Activated CD4-positive, CD25-positive, alpha-beta regulatory T cell treated with anti-CD3 and anti-CD28 coated beads, Interleukin-2, amount 50 U/mL, for 72 hours (primary cell): ENCODE measurements at places on chromosomes 12 and 14.

DNA sequence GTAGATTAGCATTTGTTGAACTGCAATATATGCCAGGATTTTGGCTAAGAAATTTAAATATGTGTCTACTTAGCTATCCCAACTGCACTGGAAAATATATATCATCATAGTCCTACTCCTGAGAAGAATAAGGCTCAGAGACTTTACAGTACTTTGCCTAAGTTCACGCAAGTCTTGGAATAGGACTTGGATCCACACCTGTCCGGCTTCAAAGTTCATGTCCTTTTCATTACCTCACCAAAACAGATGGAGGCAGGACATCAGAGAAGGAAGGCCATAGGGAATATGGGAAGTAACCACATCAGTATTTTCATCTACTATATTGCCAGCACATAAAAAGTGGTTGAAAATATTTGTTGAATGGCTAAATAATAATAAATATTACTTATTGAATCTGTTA, 358.5 kb downstream of the PRKD1 start:
- no peak for DNase-seq

- no peak for DNase-seq
Measured at GRCh38 chr14:64060648-64061096, 207.9 kb downstream of the SYNE2 start.

GRCh38 chr12:89863968-89864367, 155.3 kb upstream of the ATP2B1 start:
- DNase-seq = no peak

DNA sequence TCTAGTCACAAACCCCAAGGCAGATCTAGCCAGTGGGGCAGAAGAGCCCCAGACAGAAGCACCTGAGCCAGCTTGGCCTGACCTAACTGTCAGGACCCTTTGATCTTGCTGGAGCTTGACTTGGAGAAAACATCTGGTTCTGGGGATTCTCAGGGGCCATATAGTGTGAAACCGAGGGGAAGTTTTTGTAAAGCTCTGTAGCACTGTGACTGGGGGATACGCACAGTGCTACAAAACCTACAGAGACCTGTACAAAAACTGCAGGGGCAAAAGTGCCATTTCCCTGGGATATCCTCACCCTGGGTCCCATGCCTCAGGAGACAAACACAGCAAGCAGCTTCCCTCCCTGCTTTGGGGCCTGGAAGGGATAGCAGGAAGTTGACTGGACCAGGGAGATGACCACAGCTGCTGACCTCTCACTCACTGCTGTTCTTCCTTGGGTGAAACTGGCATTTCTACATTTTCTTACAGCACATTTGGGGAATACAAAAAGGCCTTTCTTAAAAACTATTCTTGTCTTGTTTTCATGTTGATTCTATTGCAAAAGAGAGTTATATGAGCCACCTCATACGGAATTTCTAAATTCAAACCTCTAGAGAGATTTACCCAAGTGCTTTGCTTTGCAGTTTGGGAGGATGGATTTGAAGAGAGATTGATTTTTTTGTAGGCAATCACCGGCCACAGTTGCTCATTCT, 140.0 kb downstream of the DAD1 start:
- no peak for DNase-seq

DNA sequence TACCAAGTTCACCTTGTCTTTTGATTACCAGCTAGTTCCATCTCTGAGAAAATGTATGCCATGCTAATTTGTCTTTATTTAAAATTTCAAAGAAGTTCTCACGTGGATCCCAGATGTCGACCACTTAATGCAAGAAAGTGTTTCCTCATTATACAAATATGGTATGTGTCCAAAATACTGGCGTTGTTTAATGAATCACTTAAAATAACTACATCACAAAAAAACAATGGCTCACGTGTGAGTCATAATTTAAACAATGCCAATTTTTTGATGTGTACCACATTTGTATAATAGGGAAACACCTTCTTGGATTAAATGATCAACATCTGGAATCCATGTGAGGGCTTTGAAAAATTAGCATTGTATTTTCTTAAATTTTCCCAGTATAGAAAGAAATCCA, 40.8 kb downstream of the DBX2 start:
- no peak for DNase-seq

DNA sequence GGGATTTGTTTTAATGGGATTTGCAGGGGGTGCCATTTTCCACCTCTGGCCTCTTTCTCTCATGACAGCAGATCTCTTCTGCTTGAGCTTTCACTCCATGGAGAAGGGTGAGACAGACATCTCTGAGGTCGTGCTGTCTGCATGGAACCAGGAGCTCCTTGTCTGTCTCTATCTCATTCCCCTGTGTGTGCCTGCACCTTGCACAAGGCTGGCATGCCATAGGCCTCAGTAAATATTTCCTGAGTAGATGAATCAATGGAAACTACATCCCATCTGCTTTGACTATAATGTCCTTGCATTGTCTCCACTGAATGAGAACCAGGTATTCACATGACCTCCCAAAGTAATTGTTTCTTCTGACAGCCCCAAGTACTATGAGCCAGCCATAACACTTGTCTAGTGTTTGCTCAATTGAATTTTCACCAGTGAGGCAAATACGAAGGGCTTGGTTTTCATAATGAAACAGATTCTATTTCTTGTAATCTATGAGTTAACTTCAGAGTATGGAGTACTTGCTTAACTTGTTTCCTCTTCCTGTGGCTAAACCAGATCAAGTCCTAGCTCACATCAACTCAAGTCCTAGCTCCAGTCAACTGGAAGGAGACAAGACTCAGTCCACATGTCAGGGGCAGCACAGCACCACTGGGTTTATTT, 32.3 kb downstream of the KCNK13 start:
- DNase-seq = no peak

DNA sequence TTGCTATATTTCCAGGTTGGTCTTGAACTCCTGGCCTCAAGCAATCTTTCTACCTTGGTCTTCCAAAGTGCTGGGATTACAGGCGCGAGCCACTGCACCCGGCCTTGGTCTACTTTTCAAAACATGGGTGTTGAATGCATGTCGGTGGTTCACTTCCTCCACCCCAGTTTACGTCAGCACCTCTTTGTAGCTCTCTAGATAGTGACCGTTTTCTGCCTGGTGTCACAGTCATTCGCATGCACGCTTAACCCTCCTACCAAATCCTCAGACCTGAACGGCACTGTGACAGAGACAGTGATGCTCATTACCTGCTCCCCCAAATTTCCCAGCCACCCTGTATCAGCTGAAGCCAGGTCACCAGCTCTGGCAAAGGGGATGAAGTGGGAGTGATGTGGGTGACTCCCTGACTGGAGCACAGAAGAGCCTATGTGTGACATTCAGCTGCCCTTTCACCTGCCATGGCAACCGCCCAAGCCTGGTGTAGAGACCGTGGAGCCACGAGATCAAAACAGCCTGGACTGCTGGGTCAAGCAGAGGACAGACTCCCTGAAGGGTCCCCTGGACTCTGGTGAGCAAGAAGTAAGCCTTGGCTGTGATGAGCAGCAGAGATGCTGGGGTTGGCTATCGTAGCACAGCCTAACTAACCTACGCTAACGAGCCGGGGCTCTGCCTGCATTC, 66.2 kb upstream of the GPR68 start:
- DNase-seq = no peak

DNA sequence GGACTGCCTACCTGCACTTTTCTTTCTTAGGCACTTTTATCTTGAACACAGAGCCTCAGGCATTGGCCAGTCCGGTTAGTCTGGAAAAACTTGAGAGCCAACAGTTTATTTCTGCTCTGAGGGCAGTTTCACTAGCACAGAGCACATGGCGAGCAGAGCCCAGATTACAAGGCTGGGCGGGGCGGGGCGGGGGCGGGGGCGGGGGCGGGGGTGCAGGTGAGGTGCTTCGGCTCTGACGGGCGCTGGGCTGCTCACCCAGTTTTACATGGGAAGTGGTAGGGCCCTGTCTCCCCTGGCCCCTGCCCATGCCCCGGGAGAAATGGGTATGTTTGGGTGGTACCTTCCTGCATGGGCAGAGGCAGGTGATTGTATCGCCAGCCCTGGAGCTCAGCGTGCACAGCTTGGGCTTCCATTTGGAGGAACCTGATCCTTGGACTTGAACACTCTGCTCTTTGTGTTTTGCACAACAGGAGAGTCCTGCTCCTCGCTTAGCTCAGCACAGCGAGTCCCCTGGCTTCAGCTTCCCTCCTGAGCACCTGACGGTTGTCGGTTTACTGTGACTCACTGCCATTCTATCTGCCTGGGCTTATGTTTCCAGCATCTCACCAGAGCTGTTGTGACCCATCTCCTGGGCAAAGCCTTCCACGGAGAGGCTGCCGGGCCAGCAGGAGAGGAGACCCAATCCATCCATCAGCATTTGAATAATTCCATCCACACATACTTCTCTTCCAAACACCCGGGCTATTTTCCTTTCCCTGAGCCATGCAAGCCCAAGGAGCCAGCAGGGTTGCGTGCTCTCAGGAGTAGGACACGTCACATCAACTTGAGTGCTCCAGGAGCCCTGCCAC, 108.5 kb downstream of the ARF6 start:
- peak; percentile 65 for DNase-seq

- no peak for DNase-seq
Measured at GRCh38 chr12:87428701-87429277, 600.4 kb downstream of the C12orf50 start.

DNA sequence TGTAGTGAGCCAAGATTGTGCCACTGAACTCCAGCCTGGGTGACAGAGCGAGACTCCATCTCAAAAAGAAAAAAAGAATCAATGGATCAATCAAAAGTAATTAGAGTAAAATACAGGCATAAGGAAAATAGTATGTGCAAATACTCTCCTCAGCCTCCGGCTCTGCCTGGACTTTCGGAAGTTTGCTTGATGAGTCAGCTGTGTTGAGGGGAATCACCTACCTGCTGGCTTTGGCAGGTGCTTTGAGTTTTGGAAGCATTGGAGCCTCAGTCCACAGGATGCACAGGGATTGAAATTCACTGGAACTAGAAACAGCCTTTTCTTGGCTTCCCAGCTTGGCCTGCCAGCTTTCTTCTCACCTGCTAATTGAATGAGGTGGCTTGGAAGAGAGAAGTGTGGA, 268.2 kb downstream of the PCNX1 start:
- no peak for DNase-seq
